ENCODE measurements at places on chromosomes 16 and 17.

DNA sequence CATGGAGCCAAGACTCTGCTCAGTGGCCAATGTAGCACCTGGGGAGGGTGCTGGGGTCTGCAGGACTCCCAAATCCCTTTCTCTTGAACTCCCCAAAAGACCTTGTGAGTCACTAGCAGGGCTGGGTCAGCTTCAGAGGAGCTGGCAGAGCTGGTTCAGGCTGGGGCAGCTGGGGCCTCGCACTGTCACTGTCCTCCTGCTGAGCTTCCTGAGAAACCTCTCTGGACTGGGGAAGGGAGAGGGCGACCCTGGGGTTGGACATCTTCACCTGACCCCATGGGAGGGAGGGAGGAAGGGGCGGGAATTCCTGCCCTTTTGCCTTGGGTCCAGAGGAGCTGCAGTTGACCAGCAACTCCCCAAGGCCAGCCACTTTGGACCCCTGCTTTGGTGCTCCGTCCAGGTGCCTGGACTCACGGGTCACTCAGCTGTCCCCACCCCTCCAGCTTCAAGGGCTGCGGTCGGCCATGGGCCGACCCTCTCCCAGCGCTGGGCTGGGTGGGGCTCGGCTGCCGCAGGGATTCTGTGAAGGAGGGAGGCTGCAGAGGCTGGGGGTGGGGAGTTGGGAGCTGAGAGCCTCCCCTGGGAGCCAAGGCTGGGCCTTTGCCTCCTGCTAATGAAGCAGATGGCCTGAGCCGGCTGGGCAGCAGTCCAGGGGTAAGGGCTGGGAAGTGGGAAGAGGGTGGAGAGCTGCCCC is 9.2 kb downstream of the FMNL1 start:
- H3K4me1 ChIP-seq, result peaks cover 76% of the 10 kb centered on the region
- peak overlapping the region; percentile 40 for H3K4me3 ChIP-seq
- H3K36me3 ChIP-seq, result peaks cover 43% of the 10 kb centered on the region
- no peak for DNase-seq
- no peaks in the 10 kb centered on the region for H3K27me3 ChIP-seq

DNA sequence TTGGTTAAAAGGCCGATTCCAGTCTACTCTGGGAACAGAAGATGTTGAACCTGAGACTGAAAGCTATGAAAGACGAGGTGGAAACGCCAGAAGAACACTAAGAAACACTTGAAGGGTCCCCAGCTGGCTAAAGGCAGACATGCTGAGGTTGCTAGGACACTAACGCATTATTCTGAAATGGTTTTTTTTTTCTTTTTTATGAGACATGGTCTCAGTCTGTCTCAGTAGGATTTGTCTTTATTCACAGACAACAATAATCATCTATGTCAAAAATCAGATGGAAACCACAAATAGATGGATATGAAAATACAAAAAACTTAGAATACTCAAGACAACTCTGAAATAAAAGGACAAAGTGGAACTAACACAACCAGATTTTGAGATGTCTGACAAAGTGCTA is 35.0 kb upstream of the RASD1 start:
- H3K27me3 ChIP-seq, result peaks cover 3% of the 10 kb centered on the region
- no peaks in the 10 kb centered on the region for H3K36me3 ChIP-seq
- no peak for DNase-seq
- no peaks in the 10 kb centered on the region for H3K4me1 ChIP-seq

DNA sequence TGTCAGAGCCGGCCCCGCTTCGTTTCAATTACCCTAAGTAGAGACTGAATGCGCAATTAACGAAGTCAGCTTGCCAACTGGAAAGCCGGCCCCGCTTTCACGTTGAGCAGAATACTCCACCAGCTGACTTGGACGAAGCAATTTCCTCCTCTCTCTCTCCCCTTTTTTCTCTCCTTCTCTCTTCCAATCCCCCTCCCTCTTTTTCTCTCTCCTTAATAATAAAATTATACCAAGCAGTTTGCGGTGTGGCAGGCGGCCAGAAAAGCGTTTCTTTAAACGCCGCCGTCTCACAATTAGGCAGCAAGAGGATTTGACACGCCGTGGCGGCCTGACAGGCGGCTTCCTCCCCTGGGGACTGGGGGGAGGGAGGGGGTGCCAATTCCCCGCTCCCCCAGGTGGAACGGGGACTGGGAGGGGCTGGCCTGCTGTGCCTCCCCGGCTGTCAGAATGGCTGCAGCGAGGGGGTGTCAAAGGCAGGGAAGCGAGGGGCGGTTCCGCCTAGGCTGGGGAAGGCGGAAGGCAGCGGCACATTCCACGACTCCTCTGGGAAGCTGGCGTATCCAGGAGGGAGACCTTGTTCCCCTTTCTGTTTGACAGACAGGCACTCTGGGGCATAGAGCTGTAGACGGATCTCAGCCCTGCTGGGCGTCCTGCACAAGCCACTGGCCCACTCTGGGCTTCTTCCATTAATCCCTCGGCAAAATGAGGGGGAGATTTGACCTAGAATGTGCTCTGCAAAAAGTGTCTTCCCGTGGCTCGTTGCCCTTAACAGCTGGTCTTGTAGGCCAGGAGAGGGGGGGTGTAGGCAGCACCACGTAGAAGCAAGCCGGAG is 52.7 kb downstream of the SREBF1 start:
- H3K27me3 ChIP-seq, result peaks cover 22% of the 10 kb centered on the region
- DNase-seq, result no peak
- H3K27ac ChIP-seq, result no peak overlapping the region
- H3K36me3 ChIP-seq, result peaks cover 3% of the 10 kb centered on the region

- no peak overlapping the region for H3K4me3 ChIP-seq
- H3K27me3 ChIP-seq, result peaks cover 52% of the 10 kb centered on the region
- DNase-seq, result no peak
- H3K27ac ChIP-seq, result no peak overlapping the region
- H3K4me1 ChIP-seq, result peaks cover 7% of the 10 kb centered on the region
These were observed 6.3 kb upstream of the IGF2BP1 start for GRCh38 chr17:48990882-48991357.

GRCh38 chr16:16890964-16891363 is 512.0 kb downstream of the NPIPA7 start:
- H3K36me3 ChIP-seq, result no peaks in the 10 kb centered on the region
- no peak overlapping the region for H3K27ac ChIP-seq
- no peak for DNase-seq
- no peaks in the 10 kb centered on the region for H3K4me1 ChIP-seq

DNA sequence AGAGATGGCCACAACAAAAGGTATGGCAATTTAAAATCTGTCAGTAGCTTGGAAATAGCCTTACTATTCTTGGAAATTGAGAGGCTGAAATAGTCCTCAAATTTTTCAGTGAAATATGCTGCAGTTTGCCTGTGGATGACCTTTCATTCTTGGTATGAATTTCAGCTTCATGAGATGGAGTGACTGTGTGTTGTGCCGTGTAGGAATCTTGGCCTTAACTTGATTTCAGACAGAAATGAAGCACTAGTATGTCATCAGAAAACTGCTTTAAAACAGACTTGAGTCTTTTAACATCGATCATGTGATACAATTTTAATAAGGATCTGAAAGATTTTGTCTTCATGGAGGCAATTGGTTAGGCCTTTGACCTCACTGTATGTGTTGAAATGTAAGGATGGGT is 247.2 kb downstream of the CNTNAP4 start:
- H3K4me1 ChIP-seq, result no peaks in the 10 kb centered on the region
- no peaks in the 10 kb centered on the region for H3K36me3 ChIP-seq
- no peaks in the 10 kb centered on the region for H3K27me3 ChIP-seq
- DNase-seq, result no peak
